ENCODE measurements at places on chromosomes 16 and 17.

- DNase-seq: no peak
These were observed 208.5 kb upstream of the TOX3 start for GRCh38 chr16:52755396-52755795.

GRCh38 chr17:34820248-34820801, 140.9 kb downstream of the CCT6B start:
- no peak for DNase-seq

DNA sequence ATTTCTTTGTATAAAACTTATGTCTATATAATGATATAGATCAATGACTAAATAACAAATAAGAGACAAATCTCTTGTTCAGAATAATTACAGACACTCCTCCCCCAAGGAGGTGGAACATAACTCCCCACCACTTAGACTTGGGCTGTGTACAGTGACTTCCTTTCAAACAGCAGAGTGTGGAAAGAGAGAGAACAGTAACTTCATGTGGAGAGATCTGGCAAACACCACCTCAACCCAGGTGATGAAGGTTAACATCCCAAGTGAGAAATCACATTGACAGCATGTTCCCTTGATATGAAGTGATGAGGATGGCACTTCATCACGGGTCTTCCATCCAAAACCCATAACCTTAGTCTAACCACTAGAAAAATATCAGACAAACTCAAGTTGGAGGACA, 169.3 kb downstream of the PARN start:
- no peak for DNase-seq

- no peak for DNase-seq
These were observed 37.7 kb downstream of the USP32 start for GRCh38 chr17:60354223-60354622.

DNA sequence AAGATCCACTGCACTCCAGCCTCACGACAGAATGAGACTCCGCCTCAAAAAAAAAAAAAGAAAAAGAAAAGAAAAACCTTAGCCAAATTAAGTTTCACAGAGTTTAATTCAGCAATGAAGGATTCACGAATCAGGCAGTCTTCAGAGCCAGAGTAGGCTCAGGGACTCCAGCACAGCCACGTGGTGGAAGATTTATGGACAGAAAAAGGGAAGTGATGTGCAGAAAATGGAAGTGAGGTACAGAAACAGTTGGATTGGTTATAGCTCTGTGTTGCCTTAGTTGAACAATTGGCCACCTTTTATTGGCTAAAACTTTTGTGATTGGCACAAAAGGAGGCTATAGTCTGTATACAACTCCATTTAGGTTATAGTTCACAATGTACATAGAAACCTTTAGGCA, 256.6 kb downstream of the HS3ST3B1 start:
- DNase-seq: no peak

GRCh38 chr16:74713876-74714275, 13.2 kb upstream of the MLKL start:
- no peak for DNase-seq

DNA sequence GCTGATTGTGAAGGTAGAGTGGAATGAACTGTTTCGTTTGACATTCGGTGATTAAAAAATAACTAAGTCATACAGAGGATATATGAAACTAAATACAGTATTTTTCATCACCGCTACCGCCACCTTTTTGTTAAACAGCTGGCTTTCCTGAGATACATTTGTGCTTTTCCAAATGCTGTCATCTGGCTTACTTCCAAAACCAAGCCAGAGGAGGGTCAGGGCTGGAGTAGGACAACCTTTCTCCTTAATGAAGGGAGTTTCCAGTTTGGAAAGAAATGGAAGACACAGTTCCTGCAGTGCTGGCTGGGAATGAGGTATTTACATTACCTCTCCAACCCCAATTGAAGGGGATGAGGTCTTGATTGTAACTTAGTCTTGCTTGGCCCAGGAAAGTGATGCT, 3.2 kb downstream of the TNRC6C start:
- DNase-seq: no peak

- no peak for DNase-seq
These were observed 46.1 kb upstream of the MTMR4 start for GRCh38 chr17:58560511-58560910.

DNA sequence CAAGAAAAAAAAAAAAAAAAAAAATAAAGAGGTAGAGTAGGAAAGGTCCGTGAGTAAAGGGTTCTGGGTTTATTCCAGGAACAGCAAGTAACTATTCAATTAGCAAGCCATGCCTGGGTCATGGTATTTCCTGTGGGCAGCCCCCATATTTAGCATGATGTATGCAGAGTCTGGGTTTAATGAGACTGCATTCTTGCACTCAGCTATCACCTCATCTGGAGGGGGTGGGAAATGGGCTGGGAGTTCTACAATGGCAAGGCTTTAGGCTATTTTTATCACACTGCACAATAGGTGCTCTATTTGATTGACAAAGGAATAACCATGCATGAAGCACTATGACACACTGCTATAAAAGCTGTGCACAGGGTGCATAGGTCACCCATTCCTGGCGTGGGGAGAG, 104.0 kb upstream of the CCL2 start:
- no peak for DNase-seq

GRCh38 chr16:66834746-66835145, 4.0 kb upstream of the NAE1 start:
- DNase-seq: no peak

GRCh38 chr16:81755915-81756614, 23.0 kb upstream of the PLCG2 start:
- no peak for DNase-seq

DNA sequence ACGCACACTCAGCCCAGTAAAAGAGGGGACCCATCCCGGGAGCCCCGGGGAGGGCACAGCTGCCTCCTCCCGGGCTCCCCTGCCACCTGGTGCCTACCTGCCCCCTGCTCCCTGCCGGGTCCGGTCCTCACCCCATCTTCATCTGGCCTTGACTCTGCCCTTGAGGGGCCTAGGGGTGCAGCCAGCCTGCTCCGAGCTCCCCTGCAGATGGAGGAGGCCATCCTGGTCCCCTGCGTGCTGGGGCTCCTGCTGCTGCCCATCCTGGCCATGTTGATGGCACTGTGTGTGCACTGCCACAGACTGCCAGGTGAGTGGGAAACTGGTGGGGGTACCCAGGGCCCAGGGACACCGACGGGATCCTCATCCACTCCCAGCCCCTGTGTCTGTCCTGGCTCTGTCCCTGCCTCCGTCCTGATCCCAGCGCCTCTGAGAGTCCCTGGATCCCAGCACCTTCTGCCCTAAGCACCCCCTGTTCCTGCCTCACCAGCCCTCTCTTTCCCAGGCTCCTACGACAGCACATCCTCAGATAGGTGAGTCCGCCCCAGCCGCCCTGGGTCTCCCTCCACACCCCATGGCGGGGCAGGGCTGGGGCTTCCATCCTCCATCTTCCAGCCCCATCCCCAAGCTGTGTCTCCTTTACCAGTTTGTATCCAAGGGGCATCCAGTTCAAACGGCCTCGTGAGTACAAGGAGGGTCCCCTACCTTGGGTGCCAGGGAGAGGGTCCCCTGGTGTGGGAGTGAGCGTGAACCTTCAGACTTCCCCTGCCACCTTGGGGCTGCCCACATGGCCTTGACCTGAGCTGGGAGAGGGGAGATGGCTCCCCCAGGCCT, 574 bp downstream of the LAT start:
- no peak for DNase-seq

GRCh38 chr16:84603140-84603816, 14.6 kb downstream of the COTL1 start:
- no peak for DNase-seq

DNA sequence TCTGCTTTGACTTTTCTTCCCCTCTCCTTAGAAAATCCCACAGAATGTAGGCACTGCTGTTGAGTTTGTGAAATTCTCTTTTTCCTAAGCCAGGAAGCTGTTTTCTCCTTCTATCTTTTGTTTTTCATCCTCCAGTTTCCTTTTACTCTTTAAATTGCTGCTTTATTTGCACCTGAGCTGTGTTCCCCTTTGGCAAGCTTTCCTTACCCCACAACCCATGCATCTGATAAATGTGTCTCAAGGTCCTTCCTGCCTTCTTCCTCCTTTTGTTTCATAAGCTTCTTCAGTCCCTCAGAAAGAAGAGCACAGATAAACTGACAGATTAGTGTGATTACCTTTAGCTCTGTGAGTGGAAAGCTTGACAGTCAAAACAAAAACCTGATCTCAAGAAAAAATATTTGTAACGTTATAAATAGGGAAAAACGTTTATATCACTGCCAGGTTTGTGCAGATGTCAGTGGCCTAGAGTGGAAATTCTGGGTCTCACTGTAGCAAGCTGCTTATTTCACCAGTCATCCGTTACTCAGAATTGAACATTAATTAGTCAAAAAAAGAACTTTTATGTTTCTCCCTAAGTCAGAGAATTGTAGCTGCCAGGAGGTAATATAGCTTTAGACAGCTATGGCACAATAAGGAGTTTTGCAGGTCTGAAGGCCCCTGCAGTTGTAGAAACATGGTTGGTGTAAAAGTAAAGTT, 23.6 kb downstream of the GSDMB start:
- DNase-seq: no peak

GRCh38 chr17:32142857-32143526, 690 bp downstream of the RHOT1 start:
- peak; percentile 74 for DNase-seq

DNA sequence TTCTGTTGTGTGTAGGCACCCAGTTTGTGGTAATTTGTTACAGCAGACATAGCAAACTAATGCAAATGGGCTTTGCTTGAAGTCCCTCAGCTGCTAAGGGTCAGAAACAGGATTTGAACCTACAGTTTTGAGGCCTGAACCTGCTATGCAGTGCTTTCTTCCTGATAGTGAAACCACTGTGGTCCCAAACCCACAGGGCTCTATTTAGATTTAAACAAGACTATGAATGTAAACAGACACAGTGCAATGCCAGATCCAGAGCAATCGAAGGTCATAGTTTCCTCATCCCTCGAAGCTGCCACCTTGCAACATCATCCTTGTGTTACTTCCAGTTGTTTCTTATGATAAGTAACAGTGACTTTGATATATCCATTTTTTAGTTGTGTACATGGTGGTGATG, 630.2 kb downstream of the WWOX start:
- no peak for DNase-seq

DNA sequence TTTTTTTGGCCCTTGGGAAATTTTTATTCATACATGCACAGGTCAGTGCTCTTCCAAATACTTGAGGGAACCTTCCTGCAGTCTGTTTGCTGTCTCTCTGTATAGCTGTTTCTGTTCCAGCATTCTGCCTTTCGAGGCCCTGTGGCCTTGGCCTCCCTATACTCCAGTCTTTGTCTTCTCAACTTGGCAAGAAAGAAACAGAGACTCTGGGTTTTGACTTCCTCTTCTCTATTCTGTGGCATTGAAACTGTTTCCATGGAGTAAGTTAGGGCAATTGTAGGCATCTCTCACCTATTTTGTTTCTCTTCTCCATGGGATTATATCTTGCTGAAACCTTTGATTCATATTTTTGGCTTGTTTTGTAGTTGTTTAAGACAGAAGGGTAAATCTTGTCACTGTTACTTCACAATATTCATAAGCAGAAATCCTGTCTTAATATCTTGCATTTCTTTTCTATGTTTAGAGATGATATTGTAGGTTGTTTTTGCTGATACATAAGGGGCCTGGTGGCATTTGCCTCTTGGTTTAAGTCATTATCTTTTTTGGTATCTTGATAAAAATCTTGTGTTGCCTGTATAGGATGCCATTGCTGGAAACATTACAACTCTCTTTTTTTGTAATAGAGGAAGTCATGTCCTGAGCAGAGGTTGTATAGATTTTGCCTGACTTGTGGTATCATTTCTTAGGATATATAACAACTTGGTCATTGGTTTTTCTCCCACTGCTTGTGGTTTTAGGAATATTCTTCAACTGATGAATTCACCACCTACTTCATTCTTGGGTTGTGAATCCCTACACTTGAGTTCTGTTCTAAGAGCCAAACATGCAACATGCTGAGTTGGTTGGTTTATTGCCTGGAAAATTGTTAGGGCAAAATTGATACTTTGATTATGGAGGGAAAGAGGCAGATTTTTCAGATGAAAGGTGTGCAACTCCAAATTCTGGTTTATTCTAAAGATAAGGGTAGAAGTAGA, 168.6 kb downstream of the FTO start:
- no peak for DNase-seq

DNA sequence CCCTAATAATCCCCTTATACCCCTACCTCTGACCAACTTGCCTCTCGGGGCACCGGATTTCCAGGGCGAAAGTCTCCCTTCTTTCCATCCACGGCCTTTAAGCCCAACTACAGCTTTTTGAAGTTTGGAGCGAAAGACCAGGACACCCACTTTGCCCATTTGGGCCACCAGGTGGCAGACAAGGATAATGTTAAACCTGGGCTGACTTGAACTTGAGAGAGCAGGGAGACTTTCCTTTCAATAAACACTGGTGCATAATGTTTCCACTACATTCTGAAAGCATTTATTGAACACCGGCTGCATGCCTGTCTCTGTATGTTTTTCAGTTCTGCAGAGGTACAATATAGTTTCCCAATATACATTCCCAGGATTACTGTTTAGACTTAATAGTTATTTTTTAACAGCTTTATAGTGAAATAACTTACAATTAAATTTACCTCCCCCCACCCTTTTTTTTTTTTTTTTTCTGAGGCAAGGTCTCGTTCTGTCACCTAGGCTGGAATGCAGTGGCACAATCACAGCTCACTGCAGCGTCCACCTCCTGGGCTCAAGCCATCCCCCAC, 6.9 kb upstream of the CES3 start:
- DNase-seq: peak; percentile 85

DNA sequence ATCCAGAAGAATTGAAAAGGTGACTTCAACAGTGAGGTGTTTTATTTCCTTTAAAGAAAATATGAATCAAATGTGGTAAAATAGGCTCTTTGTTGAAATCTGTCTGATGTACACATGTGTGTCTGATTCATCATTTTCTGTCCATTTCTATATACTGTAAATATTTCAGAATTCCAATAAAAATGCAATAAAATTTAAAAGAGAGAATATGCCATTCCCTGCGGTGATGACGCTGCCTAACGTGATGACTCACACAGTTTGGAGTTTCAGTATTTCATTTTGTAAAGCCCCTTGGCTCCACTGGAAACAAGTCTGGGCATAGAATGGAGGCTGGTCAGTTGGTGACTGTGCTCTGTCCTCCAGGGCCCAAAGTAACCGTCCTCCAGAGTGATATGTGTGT, 482.5 kb upstream of the CDH5 start:
- DNase-seq: no peak

DNA sequence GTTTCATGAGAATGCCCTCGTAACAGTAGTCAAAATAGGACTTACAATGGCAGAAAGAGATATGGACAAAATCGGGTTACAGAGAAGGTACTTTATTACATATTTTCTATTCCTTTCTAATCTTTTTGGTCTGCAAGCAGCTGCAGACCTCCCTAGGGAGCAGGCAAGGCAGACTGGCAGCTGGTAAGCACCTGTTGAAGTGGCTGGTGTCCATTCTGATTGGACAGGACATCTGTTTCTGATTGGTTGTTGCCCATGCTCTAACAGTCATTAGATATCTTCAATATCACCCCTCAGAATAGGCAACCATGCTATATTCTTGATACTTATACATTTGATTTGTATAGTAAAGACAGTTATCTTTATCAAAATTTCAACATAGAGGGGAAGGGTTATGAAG, 606.3 kb downstream of the KCNJ2 start:
- no peak for DNase-seq

DNA sequence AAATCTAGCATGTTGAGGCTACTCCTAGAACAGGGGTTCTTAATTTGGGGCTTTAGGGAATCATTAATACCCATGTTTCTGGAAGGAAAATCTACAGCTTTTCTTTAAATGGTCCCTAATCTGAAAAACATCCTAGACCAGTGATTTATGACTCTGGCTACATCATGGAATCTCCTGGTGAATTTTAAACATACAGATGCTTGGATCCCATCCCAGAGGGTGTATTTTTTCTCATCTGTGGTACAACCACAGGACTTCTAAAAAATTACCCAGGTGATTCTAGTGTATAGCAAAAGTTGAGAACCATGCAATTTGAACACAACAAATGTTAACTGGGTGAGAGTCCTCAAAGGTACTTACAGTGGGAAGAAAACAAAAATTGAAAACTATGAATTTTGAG, 41.5 kb downstream of the KANSL1 start:
- no peak for DNase-seq

Measured in WTC11 (cell line).